AG04449 (cell line): ENCODE measurements at places on chromosomes 3 and 15.

DNA sequence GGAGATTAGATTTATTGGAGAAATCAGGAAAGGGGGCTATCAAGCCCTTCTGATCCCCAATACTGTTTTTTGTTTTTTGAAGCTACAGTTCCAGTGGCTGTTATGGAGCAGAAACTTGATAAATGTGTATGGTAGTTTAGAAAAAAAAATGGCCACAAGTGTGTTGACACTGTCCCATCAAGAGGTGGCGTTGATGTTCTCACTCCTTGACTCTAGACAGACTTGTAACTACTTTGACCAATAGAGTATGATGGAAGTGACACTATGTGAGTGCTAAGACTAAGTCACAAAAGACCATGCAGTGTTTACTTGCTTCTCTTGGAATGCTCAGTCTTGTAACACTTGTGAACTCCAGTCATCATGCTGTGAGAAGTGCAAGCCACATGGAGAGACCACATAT is 356.7 kb downstream of the PDCD6IP start:
- DNase-seq: no peak

- no peak for DNase-seq
Measured at GRCh38 chr3:198017090-198017489, 57.1 kb downstream of the LMLN start.

GRCh38 chr15:33098094-33099058 is 96.1 kb downstream of the FMN1 start:
- DNase-seq: peak; percentile 59

GRCh38 chr3:52144796-52145735 is 9.2 kb downstream of the POC1A start:
- no peak for DNase-seq

- no peak for DNase-seq
Measured at GRCh38 chr3:152742368-152743347, 92.3 kb upstream of the P2RY1 start.

- no peak for DNase-seq
Measured at GRCh38 chr3:13113346-13114330, 40.4 kb upstream of the IQSEC1 start.
